ENCODE measurements at places on chromosomes 1 and 21. TPM values are rescaled to one million over a fixed set of nuclear protein-coding genes. Genes with fewer than 3 reads are reported as not detected.

DNA sequence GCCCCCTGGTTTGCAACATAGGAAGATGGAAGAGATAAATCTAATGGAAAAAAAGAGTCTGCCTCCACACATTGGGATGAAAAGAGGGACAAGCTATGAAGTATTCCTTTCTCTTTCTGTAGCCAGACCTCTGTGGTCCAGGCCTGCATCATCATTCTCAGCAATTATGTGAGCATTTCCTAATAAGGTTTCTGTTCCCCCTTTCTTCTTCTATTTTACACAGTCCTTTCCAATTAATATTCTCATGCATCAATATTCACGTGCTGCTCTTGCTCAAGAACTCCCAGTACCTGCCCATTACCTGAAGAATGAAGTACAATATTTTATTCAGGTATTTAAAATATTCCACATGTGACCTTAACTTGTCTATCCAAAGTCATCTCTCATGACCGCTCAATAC lies 8.2 kb upstream of the SLC30A1 start:
- no peak for DNase-seq

- no peak for DNase-seq
Observed at GRCh38 chr1:19596065-19596713, 47.9 kb upstream of the NBL1 start.

GRCh38 chr21:35164971-35165483 lies 115.9 kb upstream of the RUNX1 start:
- DNase-seq: no peak

GRCh38 chr1:177311111-177311510 lies 140.4 kb downstream of the BRINP2 start:
- DNase-seq: no peak

DNA sequence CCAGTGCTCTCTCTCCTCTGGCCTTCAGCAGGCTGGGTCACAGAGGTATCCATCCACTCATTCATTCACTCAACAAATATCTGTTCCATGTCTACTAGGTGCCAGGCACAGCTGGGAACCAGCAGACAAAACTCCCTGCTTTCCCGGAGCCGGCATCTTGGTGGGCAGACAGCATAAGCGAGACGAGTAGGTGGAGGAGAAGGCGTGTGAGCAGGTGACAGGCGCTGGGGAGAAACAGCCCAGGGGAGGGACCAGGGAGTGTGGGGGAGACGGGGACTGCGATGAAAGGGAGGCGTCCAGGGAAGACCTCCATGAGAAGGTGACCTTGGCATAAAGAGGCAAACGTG lies 11.0 kb upstream of the KCNAB2 start:
- DNase-seq: no peak

DNA sequence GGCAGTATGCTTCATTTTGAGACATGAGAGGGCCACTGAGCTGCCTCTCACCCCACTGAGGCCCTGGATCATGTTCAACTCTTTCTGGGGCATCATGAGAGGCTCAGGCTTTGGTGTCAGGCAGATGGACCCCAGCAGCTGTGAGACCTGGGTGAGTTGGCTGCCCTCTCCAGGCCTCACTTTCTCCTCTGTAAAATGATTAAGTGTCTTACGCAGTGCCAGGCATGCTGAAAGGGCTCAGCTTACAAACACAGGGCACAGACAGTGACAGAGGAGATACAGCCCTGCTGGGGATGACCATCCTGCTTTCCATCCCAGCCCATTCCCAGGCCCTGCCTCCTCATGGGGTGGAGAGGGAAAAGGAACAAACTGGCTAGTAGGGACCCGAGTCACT lies 387.4 kb downstream of the MATN1 start:
- no peak for DNase-seq

DNA sequence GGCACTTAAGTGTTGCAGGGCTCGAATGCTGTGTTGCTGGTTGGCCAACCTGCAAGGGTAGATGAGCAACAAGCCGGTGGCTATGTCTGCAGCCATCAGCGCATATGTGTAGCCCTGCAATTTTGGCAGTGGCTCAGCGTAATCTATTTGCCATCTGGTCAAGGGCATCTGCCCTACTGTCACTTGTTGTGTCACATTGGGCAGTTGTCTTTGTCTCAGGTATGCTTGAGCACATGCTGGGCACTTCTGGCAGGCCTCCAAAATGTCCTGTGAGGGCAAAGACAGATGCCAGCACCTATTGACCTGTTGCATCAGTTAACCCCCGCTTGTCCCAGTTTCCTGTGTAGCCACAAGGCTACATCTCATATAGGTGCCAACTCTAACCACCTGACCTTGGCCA lies 111.8 kb downstream of the GDAP2 start:
- DNase-seq: no peak

DNA sequence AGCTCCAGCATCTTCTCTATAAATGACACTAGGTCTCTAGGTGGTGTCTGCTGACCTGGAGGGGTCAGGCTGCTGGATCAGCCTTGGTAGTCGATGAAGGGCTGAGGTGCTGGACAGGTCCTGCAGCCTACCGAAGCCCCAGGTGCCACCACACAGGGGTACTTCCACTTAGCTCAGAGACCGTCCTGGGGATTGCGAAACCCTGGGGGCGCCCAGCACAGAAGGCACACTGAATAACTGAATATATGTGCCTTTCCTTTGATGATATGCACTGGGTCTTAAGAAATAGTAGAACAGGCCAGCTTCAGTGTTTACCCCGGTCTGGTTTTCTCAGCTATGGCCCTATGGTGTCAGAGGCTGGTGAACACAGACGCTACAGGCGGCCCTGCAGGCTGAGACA lies 10.9 kb downstream of the UBE2J2 start:
- DNase-seq: no peak

DNA sequence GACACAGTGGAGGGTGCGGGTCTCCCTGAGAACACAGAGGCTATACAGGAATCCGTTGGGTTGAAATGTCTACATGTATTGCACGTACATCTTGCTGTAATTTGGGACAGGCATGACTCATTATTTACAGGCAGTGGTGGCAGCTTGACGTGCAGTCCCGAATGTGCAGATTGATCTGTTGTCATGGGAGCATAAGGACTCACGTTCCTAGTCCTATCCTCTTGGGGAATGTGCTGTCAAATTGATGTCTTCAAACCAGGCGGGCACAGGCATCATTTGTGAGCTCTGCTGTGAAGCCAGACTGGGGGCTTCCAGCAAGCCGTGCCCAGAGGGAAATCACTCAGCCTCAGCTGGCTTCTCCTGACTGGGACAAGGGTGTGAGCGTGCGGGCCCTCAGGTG lies 40.5 kb downstream of the S100B start:
- DNase-seq: no peak

GRCh38 chr1:157087030-157087429 lies 12.6 kb downstream of the ETV3L start:
- DNase-seq: no peak

DNA sequence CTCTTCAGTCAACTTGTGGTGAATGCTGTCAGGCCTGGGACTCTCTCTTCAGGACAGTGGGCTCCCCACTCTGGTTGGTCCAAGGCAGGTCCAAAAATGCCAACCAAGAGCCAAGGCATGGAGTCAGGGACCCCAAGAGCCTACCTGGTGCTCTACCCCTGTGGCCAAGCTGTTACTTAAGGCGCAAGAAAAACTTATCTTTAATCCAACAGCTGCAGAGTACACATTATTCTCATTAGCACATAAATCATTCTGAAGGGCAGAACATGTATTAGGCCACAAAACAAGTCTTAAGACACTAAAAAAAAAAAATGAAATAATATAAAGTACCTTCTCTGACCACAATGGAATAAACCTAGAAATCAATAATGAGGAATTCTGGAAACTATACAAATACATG lies 65.7 kb downstream of the FAF1 start:
- no peak for DNase-seq

- no peak for DNase-seq
Observed at GRCh38 chr21:41045534-41046268, 122.3 kb upstream of the BACE2 start.

DNA sequence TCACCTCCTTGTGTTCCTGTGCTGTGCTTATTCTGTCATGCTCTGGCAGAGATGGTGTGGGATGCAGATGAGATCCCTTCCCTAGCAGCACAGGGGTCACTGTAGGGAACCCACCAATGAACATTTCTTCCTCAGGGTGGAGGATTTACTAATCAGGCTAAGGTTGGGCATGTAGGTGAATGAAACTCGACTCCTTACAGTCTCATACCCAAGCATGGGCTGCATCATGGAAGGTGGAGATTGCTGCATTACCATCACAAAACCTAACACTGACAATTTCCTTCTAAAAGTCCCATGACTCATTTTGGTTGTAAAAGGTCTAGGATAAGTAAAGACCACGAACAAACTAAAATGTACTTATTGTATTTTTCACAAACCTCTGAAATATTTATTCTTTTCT lies 399.9 kb downstream of the DSCAM start:
- DNase-seq: no peak

- no peak for DNase-seq
Observed at GRCh38 chr1:100229681-100230443, 19.8 kb downstream of the DBT start.

- no peak for DNase-seq
Observed at GRCh38 chr1:117466761-117467160, 99.5 kb downstream of the MAN1A2 start.

- DNase-seq: no peak
Observed at GRCh38 chr1:51916587-51917405, 38.3 kb upstream of the NRDC start.

- no peak for DNase-seq
Observed at GRCh38 chr1:22428672-22429071, 23.0 kb upstream of the ZBTB40 start.

DNA sequence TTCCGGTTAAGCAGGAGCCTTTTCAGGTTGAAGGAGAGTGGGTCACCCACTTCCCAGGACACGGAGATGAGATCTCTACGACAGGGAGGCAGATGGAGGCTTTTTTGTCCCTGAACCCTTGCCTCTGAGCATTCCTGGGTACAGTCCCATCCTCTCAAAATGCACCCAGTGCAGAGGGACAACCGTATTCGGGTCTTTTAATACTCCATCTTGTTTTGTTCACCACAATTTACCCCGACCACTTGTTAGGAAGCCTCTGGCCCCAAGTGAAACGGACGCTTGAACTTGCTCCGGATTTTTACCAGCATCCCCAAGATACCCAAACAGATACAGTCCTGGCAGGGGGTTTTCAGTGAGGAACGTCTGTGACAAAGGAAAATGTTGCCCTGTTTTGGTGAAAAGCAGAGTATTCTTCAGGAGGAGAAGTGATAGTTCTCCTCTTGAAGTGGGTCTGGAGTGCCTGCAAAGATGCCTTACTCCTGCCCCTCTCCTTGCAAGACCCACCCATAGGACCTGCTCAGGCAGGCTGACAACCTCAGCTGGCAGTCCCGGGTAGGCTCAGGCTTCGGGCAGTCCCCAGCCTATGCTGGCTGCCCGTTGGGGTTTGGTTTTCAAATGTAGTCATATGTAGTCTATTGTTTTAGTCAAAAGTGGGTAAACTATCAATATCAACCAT lies 669 bp upstream of the ARL8A start:
- DNase-seq: no peak

DNA sequence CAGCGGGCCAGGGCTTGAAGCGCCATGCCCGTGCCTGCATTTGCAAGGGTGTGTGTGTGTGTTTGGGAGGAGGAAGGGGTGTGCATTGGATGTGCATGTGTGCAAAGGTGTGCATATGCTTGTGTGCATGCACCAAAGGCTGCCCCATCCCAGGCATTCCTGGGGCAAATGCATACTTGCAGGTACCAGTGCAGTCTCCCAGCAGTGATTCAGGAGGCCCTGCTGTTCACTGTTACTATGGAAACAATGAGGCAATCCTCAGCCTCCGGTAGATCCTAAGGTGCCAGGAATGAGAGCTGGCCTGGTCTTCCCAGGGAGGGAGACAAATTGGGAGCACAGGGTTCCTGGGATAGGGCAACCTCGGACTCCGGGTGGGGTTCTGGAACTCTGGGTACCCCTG lies 7.5 kb upstream of the FNDC5 start:
- DNase-seq: peak; percentile 27

- peak; percentile 46 for DNase-seq
Observed at GRCh38 chr1:219927956-219928790, at the start of gene SLC30A10. SLC30A10 (minus strand) TSS chr1:219928557; CDS start chr1:219928440, 117 bp downstream.

DNA sequence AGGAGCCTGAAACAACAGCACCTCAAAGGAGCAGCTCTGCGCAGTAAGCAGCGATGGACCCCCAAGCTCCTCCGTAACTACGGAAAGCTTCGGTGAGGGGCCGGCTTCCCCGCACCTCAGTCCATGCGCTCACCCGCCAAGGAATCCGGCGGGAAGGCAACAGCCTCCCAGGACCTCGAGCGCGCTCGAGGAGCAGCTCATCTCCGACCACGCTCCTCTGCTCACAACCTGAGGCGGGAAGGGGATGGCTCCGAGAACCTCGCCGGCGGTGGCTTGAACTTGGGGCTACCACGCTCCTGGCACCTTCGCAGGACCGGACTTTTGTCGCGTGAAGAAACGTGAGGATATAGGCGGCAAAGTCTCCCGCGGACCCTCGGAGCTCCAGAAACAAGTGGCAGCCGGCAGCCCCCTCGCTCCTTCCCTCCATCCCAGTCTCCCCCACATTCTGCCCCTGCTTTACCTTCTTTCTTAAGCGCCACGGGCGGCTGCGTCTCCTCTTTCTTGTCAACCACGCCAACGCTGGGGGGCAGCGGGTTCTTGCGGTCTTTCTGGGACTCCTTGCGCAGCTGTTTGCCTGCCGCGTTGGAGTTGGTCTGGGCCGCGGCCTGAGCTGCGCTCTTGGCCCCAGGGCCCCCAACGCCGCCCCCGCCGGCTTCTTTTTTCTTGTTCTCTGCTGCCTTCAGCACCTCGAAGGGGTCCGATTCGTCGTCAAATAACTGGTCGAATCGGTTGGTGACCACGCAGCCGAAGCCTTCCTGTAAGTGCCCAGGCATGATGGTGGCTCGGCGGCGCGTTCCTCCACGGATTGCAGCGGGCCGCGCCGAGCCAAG lies 459 bp downstream of the SERBP1 start:
- DNase-seq: peak; percentile 58

GRCh38 chr21:17532292-17532691 lies 19.4 kb downstream of the CXADR start:
- no peak for DNase-seq

LEFTY1 gene
- total RNA-seq: 0.19 TPM

TMPRSS2 gene
- total RNA-seq: not detected

TPTE gene
- not detected for total RNA-seq

DUSP23 gene
- 20.1 TPM for total RNA-seq

TNNT2 gene
- not detected for total RNA-seq

ERVH48-1 gene
- 0.20 TPM for total RNA-seq

GPR25 gene
- 0.75 TPM for total RNA-seq

BRDT gene
- not detected for total RNA-seq

PDC gene
- not detected for total RNA-seq

Data from activated naive CD8-positive, alpha-beta T cell treated with anti-CD3 and anti-CD28 coated beads, Interleukin-2, amount 10 ng/mL, durations not matched to agents 7 days and 5 days (primary cell).